ENCODE measurements at places on chromosomes 11 and 22. TPM values are rescaled to one million over a fixed set of nuclear protein-coding genes. Genes with fewer than 3 reads are reported as not detected.

Gene DMC1
- total RNA-seq = 3.7 TPM

Gene SEZ6L
- 0.52 TPM for total RNA-seq

Gene SLC6A5
- total RNA-seq = not detected

Gene TEX54
- not detected for total RNA-seq
